ENCODE measurements at places on chromosomes 6 and 20.

DNA sequence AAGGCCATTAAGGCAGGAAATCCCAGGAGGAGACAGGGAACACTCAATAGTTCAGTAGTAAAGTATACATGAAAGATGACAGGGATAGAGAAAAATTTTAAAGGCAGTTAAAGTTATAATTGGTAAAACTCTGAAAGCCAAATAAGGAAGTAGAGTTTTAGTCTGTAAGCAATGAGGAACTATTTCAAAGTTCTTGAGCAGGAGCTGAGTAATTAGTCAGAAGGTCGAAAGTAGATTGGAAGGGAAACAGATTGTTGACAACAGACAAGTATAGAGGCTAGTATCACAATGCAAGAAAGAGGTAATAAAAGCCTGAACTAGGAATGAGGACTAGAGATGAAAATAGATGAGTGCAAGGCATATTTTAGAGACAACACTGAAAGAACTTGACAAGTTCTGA lies 150.3 kb downstream of the CDK19 start:
- no peak overlapping the region for H3K4me3 ChIP-seq
- H3K27ac ChIP-seq, result peak overlapping the region; percentile 63
- peak; percentile 86 for DNase-seq
- peaks cover 17% of the 10 kb centered on the region for H3K36me3 ChIP-seq
- no peaks in the 10 kb centered on the region for H3K27me3 ChIP-seq

- peak; percentile 70 for DNase-seq
- peaks cover 3% of the 10 kb centered on the region for H3K27me3 ChIP-seq
- H3K36me3 ChIP-seq, result no peaks in the 10 kb centered on the region
- no peaks in the 10 kb centered on the region for H3K4me1 ChIP-seq
Measured at GRCh38 chr6:68572525-68572924, 62.6 kb upstream of the ADGRB3 start.

GRCh38 chr6:88477413-88477812 lies 311.3 kb upstream of the CNR1 start:
- DNase-seq, result no peak
- no peak overlapping the region for H3K4me3 ChIP-seq
- no peaks in the 10 kb centered on the region for H3K4me1 ChIP-seq
- H3K27ac ChIP-seq, result no peak overlapping the region

GRCh38 chr6:96725296-96725695 lies 112.0 kb downstream of the GPR63 start:
- H3K27me3 ChIP-seq, result no peaks in the 10 kb centered on the region
- no peak for DNase-seq
- no peak overlapping the region for H3K4me3 ChIP-seq
- no peaks in the 10 kb centered on the region for H3K36me3 ChIP-seq

GRCh38 chr6:165308926-165309731 lies at the start of gene C6orf118:
TSS of gene C6orf118 (minus strand) at chr6:165309605. CDS start at chr6:165309586, 19 bp downstream.
- H3K4me1 ChIP-seq, result no peaks in the 10 kb centered on the region
- no peaks in the 10 kb centered on the region for H3K36me3 ChIP-seq
- H3K4me3 ChIP-seq, result peak within 1 kb of the TSS; percentile 54
- peaks cover 3% of the 10 kb centered on the region for H3K27me3 ChIP-seq
- H3K27ac ChIP-seq, result no peak within 1 kb of the TSS

- H3K4me1 ChIP-seq, result peaks cover 29% of the 10 kb centered on the region
- no peak overlapping the region for H3K4me3 ChIP-seq
- no peaks in the 10 kb centered on the region for H3K36me3 ChIP-seq
- no peak overlapping the region for H3K27ac ChIP-seq
- DNase-seq, result no peak
- H3K27me3 ChIP-seq, result peaks cover 15% of the 10 kb centered on the region
Measured at GRCh38 chr6:42454428-42454791, 2.7 kb upstream of the TRERF1 start.

GRCh38 chr6:121865811-121866210 lies 430.4 kb downstream of the GJA1 start:
- H3K4me1 ChIP-seq, result no peaks in the 10 kb centered on the region
- no peaks in the 10 kb centered on the region for H3K27me3 ChIP-seq

- H3K36me3 ChIP-seq, result no peaks in the 10 kb centered on the region
- no peak overlapping the region for H3K27ac ChIP-seq
- DNase-seq, result no peak
- H3K4me1 ChIP-seq, result no peaks in the 10 kb centered on the region
- no peak overlapping the region for H3K4me3 ChIP-seq
- H3K27me3 ChIP-seq, result no peaks in the 10 kb centered on the region
Measured at GRCh38 chr6:31485055-31485454, 12.9 kb upstream of the MICB start.

GRCh38 chr6:104795363-104795762 lies 64.4 kb downstream of the HACE1 start:
- no peak overlapping the region for H3K27ac ChIP-seq
- H3K4me3 ChIP-seq, result no peak overlapping the region
- no peaks in the 10 kb centered on the region for H3K4me1 ChIP-seq
- no peaks in the 10 kb centered on the region for H3K27me3 ChIP-seq

- no peak overlapping the region for H3K4me3 ChIP-seq
- H3K4me1 ChIP-seq, result no peaks in the 10 kb centered on the region
- no peak overlapping the region for H3K27ac ChIP-seq
- no peaks in the 10 kb centered on the region for H3K27me3 ChIP-seq
- DNase-seq, result peak; percentile 17
Measured at GRCh38 chr6:148538261-148539190, 195.9 kb downstream of the SASH1 start.

DNA sequence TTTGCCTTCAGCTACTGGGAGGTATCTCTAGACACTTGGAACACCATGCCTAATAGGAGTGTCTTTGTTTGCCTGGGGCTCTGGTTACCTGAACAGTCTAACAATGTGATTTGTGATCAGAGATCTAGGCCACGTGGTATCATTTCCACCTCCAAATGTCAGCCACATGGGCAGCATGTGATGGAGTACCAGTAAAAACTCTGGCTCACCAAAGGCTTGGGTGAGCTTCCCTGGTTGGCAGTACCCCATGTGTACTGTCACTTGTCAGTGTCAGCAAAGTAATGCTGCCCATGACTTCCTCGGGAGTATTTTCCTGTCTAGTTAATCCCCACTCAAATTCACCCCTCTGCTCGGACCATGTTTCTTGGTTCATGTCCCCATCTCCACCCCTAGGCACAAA lies 195.2 kb upstream of the LRFN2 start:
- H3K36me3 ChIP-seq, result no peaks in the 10 kb centered on the region
- no peak for DNase-seq
- peaks cover 3% of the 10 kb centered on the region for H3K27me3 ChIP-seq

DNA sequence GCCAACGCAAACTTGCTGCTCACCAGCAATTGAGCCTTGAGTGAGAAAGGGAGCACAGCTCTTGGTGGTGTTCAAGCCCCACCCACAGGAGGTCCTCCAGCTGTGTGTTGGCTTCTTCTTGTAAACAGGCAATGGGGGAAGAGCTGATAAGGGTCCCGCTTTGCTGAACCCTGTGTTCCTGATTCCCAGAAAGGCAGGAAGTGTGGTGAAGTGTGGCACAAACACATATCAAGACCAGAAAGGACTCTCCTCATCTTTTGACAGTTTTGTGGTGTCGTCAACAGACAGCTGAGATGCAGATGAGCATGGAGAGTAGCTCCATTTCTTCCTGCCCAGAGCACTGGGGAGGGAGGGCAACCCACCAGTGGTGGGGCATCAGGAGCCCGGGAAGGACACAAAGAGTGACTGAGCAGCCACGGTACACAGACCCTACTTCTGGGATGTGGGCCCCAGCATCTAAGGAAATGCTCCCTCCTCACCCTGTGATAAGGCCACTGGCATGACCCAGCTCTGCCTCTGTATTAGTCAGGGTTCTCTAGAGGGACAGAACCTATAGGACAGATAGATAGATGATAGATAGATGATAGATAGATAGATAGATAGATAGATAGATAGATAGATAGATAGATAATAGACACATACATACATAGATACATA lies 188.9 kb upstream of the TAB2 start:
- H3K27me3 ChIP-seq, result no peaks in the 10 kb centered on the region
- no peak overlapping the region for H3K4me3 ChIP-seq
- peak overlapping the region; percentile 65 for H3K27ac ChIP-seq
- peak; percentile 84 for DNase-seq

GRCh38 chr6:159739341-159739740 lies 12.0 kb downstream of the WTAP start:
- no peak for DNase-seq
- H3K4me1 ChIP-seq, result no peaks in the 10 kb centered on the region
- H3K27me3 ChIP-seq, result no peaks in the 10 kb centered on the region
- no peak overlapping the region for H3K4me3 ChIP-seq

DNA sequence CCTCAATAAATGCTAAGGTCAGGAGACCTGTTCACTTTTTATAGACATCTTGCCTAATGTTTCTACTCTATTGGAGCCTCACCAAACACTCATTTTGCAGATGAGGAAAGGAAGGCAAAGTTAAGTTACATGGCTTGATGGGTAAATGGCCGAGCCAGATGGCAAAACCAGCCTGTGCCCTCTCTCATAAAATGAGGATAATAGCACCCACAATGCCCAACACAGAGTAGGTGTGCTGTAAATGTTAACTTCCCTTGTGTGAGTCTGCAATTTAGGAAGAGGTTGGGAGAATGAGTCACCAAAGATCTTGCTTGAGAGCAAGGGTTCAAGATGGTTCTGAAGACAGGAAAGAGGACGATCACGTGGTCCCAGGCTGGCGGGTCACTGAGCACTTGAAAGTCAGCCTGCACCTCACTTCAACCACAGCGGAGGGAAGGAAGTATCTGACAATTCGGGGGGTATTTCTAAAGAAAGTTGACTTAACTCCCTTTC lies 3.3 kb downstream of the KCNK5 start:
- no peaks in the 10 kb centered on the region for H3K27me3 ChIP-seq
- peaks cover 5% of the 10 kb centered on the region for H3K36me3 ChIP-seq
- peak; percentile 86 for DNase-seq
- H3K27ac ChIP-seq, result no peak overlapping the region
- H3K4me3 ChIP-seq, result peak overlapping the region; percentile 33

DNA sequence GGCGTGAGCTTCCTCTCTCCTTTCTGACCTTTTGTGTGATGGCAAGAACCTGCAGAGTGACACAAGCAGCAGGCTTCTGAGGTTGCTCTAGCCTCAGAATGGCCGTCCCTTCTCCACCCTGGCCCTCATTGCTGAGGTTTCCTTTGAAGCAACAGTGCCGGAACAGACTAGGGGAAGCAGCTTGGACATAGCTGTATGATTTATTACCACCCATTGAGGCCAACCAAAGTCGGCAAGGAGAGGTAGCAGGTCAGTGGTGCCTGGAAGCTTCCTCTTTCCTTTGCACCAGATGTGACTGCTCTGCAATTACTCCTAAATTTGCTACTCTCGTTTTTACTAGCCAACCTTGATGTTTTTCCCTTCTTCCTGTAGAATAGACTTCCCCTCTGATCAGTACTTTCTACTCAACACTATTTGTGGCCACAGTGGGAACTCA lies 31.4 kb downstream of the PTPN1 start:
- H3K4me1 ChIP-seq, result peaks cover 80% of the 10 kb centered on the region
- no peaks in the 10 kb centered on the region for H3K36me3 ChIP-seq
- DNase-seq, result peak; percentile 98
- no peaks in the 10 kb centered on the region for H3K27me3 ChIP-seq
- H3K4me3 ChIP-seq, result no peak overlapping the region

GRCh38 chr20:35206802-35207201 lies 19.7 kb upstream of the MMP24 start:
- no peak for DNase-seq
- H3K4me1 ChIP-seq, result no peaks in the 10 kb centered on the region
- H3K4me3 ChIP-seq, result no peak overlapping the region
- H3K36me3 ChIP-seq, result no peaks in the 10 kb centered on the region
- no peak overlapping the region for H3K27ac ChIP-seq
- no peaks in the 10 kb centered on the region for H3K27me3 ChIP-seq

DNA sequence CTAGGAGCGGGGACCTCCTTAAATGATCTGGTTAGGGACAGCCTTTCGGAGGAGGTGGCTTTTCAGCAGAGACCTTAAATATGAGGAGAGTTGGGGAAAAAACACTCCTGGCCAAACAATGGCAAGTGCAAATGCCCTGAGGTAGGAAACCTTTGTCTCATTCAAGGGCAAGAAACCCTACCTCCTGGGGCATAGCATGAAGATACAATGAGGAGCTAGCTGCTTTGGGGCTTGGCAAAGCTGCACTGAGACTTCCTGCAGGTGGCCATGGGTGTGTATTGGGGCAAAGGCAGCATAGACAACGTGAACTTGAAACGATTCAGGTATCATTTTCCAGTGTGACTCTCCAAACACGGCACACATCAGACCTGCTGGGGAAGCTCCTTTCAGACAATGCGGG lies 30.7 kb downstream of the PMEPA1 start:
- H3K36me3 ChIP-seq, result no peaks in the 10 kb centered on the region
- H3K27me3 ChIP-seq, result no peaks in the 10 kb centered on the region
- H3K4me3 ChIP-seq, result no peak overlapping the region
- DNase-seq, result no peak
- H3K27ac ChIP-seq, result no peak overlapping the region
- peaks cover 34% of the 10 kb centered on the region for H3K4me1 ChIP-seq

All from common myeloid progenitor, CD34-positive (primary cell).